ENCODE measurements at places on chromosomes 6 and 20.
A peak's percentile ranks its signal among the peaks of the same experiment; 100 is the strongest.

DNA sequence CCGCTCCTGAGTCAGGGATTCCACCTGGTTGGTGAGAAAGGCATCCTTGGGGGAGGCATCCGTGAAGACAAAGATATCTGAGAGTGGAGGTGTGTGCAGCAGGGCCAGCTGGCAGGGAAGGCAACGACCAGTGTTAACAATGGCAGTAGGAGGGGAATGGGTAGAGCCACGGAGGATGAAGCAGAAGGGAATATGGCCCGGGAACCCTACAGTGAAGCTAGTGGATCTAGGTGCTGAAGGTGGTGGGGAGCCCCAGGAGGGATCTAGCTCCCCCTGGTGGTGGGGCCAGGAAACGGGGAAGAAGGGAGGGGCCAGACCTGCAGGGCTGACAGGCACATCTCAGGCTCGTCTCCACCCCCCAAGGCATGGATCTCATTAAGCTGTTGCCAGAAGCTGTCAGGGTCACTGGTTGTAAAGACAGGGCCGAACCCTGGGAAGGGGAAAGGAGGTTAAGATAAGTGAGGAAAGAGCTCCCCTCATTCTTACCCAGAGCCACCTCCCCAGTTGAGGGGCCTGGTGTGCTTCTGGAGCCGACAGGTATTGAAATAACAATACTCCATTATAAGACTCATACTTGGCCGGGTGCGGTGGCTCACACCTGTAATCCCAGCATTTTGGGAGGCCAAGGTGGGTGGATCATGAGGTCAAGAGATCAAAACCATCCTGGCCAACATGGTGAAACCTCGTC, 7.3 kb downstream of the VWA7 start:
- DNase-seq: peak; percentile 66

DNA sequence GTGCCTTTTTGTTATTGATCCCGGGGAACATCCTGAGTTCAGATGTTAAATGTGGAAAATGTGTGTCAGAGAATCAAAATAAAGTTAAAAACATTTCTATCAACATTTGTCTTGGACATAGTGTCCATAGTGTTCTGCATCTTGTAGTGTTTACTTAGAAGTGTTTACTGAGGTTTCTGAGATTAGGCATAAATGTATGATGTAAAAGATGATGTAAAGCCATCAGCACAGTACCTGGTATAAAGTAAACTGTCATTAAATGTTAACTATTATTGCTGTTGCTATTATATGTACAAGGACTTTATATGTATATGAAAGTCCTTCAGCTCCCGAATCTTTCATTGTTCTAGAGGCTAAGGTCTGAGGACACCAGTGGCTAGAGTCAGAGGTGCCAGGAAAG, 28.2 kb upstream of the VEGFA start:
- DNase-seq: peak; percentile 10

DNA sequence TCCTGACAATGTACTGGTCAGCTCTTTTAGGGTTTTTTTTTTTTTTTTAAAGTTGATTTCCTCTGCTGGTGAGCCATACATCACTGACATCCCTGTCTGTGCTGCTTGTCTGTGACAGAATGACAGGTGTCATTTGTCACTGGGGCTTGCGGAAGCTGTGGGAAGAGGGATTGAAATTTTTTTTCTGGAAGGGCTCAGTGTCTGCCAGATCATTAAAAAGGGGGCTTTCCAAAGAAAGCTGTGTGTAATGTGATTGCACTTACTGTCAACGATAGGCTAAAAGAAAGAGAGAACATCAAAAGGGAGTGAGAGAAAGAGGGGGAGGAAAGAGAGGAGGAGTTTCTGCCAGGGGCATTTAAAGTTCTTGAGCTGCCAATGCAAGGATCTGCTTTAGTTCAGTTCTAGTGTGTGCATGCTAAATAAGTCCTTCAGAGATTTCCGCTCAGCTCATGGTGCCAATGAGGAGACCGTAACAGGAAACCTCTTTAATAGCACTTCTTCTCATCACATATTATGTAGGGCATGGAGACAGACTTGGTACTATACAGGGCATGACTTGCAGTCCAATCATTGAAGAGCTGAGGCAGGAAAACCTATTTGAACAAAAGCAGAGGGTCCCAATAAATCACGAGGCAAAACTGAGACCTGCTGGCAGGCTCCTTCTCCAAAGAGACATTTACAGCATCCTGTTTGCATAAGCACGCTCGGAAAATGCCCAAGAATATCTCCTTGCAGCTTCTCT, 177.2 kb downstream of the TSHZ2 start:
- DNase-seq: no peak

- DNase-seq: peak; percentile 75
Measured at GRCh38 chr6:91438570-91438969, 851.7 kb upstream of the MAP3K7 start.

DNA sequence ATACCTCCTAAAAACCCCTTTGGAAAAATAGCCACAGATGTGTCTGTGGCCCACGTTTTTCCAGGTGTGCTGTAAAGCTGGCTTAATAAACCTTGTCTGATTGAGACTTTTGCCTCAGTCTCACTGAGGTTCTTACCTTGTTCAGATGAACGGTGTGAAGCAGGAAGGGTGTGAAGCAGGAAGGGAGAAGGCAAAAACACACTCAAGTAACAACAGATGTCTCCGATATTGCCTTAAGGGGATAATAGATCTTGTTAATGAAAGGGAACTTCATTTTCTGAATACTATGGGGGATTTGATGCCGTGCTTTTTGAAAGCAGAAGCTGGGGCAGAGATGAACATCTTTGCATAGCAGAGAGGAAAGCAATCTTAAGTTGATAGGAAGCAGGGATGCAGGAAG, 37.8 kb downstream of the EDN1 start:
- no peak for DNase-seq

GRCh38 chr20:35592339-35592974, 23.2 kb upstream of the SPAG4 start:
- DNase-seq: no peak

GRCh38 chr6:165845493-165845892, 182.5 kb upstream of the PDE10A start:
- DNase-seq: peak; percentile 6

- no peak for DNase-seq
Measured at GRCh38 chr6:89034586-89035251, 45.8 kb upstream of the PNRC1 start.
